Left lobe of liver (tissue), 2 donors: ENCODE measurements at places on chromosomes 16 and 17. TPM values are rescaled to one million over a fixed set of nuclear protein-coding genes. Genes with fewer than 3 reads are reported as not detected.

DNA sequence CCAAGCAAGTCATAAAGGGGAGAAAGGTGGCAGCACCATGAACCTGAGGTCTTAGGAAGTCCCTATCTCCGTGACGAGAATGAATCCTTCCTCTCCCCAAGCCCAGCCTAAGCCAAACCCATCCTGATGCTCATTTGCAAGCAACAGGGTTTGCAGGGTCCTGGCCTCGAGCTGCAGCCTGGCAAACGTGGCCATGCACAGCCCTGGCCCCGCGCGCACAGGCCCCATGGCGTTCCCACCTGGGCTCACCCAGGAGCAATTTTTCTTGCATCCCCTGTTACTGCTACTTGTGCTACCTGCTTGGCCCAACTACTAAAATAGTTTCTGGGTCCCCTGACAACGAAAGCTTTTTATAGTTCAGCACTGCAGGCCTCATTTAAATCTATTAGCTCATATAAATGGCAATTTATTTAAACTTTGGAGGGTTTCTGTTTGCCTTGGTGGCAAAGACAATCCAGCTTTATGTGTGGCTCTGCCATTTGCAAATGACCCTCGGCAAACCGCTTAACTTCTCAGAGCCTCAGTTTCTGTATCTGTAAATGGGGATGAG is 141.5 kb downstream of the C16orf78 start:
- no peak for DNase-seq

DNA sequence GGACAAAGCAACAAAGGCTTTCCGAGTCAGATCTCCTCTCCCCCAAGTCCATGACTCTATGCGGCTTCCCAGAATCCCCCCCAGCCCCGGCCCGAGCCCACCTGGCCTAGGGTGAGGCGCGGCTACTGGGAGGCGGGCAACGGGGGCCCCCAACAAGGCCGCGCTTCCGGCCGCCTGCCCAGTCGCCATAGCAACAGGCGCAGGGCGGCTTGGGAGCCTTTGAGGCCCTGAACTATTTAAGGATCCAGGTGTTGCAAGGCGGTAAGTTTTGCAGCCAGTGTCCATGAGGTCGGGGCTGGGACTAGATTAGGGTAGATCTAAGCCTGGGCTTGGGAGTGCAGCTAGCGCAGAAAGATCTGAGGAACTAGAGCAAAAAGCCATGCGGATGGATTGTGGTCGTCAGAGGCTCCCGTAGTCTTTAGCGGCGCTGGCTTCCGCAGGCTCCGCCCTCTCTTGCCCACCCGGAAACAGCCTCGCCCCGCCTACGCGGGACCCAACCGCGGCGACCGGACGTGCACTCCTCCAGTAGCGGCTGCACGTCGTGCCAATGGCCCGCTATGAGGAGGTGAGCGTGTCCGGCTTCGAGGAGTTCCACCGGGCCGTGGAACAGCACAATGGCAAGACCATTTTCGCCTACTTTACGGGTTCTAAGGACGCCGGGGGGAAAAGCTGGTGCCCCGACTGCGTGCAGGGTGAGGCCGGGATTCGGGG is at the start of the genes KIAA0753 and TXNDC17:
Gene KIAA0753 (minus strand): TSS at position 176 of the 711 bp plus-strand sequence. CDS start 5,608 bp downstream, outside the sequence.
Gene TXNDC17 (plus strand): TSS at position 525 of the 711 bp plus-strand sequence. CDS start 23 bp downstream, at position 548.
- peak; percentile 93 for DNase-seq

GRCh38 chr16:85955566-85955965 is 56.6 kb downstream of the IRF8 start:
- DNase-seq, result no peak

DNA sequence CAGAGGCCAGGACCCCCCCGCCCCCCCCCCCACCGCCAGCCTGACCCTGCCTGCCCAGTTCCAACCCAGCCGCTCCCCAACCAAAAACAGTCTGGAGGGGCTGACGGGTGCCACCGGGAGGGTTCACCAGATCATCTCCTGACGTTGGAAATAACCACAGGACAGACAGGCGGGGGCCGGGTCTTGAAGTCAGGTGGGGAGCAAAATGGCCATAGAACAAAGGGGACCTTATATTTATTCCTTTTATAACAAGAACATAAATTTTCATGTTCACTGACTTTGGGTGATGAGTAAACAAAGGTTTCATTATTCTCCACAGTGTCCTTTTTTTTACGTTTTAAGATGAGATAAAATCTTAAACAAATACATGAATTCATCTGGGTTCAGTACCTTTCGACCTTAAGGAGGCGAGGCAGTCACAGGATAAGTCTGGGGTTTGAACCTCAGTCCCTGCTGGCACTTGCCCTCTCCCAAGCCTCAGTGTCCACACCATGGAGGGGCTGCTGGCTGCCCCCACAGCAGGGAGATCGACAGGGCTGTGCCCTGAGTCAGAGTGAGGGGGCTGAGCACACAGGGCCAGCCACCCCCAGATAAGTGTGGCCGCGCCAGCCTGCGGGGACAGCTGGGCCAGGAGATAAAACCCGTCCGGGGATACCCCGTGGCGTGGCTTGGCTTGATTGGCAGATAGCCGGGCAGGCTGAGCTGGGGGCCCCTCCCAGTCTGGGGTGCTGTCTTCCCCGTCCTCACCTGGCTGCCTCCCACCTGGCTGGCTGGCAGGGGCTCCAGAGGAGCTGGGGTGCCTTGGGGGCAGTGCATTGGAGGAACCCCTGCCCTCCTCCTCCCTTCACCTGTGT is 15.0 kb downstream of the SLC7A5 start:
- DNase-seq, result no peak

GRCh38 chr16:2149630-2150417 is 1.4 kb downstream of the RAB26 start:
- no peak for DNase-seq

DNA sequence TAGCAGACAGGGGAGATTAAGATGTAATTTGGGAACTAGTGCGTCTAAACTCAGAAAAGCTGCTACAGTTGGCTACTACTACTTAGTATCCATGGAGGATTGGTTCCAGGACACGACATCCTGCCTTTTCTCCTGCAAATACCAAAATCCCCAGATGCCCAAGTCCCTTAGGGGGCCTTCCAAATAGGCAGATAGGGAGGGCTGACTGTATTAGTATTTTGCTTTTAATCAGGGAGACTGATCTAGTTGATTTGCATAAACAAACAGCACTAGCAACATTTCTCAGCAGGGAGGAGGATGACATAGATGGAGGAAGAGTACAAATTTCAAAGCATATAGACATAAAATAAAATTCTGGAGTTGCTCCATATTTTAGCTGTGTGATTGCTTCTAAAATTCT is 621.6 kb upstream of the GOT2 start:
- no peak for DNase-seq

DNA sequence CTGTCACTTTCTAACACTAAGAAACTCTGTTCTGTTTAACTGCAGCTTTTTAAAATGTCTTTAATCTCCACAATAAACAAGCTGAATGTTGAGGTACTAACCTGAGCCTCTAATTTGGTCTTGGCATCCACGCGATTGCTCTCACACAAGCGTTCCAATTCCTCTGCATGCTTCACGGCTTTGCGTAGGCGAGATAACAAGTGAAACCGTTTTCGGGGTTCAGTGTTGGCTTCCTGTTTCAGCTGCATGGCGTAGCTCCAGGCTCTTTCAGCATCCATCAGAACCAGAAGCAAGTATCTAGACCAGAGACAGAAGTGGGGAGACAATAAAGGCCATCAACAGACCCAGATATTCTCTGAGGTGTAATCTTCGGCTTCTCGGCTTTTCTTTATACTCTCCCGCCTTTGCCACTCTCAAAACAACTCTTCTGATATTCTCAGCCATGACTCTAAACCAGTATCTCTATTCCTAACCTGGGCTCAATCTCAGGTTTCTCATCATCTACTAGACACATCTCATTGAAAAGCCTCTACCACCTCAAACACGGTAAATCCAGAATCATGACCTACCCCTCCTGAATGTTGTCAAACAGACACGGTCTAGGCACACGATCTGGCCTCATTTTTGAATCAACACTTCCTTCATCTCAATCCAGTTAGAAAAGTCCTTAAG is 8.3 kb downstream of the SRP68 start:
- no peak for DNase-seq

DNA sequence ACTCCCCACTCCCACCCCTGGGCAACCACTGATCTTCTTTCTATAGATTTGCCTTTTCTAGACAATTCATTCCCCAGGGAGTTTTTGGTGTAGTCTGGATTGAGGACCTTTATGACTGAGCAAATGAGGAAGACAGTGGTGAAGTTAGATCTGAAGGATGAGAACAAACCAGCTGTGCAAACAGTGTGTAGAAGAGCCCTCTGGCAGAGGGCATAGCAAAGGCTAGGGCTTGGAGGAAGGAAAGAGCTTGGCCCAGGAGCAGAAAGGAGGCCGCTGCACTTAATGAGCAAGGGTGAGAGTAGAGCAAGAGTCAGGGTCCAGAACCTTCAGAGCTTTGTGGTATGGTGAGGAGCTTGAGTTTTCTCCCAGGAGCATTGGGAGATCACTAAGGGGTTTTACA is 352.7 kb downstream of the CA10 start:
- no peak for DNase-seq

- no peak for DNase-seq
These were observed 1.5 kb downstream of the ZNF319 start for GRCh38 chr16:57998992-57999365.

GRCh38 chr17:40974366-40974765 is 7.6 kb upstream of the KRT39 start:
- DNase-seq, result no peak

GRCh38 chr16:9192746-9193145 is 101.3 kb downstream of the HAPSTR1 start:
- DNase-seq, result no peak

DNA sequence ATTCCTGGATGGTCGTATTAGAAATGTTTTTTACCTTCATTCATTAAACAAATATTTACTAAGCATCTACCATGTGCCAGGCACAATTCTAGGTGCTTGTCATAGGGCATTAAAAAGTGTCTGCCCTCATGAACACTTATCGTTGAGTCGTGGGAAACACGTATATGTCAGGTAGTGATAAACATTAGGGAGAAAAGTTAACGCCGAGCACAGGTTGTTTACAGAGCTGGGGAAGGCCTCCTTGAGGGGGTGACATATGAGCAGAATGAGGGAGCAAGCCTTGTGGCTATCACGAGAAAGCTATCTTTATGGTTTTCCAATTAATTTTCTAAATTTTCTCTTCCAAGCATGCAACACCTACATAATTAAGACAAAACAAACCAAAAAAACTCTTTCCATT is 985 bp upstream of the ZNF213 start:
- no peak for DNase-seq

DNA sequence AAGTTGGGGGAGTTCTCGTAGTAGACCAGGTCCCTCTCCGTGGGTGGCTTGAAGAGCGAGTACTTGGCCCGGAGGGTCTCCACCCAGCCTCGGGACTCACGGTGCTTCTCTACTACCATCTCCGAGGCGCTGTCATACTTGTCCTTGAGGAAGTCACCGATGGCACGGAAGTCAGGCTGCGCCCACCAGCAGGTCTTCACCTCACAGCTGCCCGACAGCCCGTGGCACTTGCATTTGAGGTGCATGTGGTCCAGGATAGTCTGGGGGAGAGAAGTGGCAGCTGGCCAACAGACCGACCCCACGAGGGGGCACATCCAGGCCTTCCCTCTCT is 50.0 kb downstream of the WNT3 start:
- no peak for DNase-seq

GRCh38 chr16:57555831-57556230 is 13.4 kb downstream of the ADGRG5 start:
- DNase-seq, result no peak

DNA sequence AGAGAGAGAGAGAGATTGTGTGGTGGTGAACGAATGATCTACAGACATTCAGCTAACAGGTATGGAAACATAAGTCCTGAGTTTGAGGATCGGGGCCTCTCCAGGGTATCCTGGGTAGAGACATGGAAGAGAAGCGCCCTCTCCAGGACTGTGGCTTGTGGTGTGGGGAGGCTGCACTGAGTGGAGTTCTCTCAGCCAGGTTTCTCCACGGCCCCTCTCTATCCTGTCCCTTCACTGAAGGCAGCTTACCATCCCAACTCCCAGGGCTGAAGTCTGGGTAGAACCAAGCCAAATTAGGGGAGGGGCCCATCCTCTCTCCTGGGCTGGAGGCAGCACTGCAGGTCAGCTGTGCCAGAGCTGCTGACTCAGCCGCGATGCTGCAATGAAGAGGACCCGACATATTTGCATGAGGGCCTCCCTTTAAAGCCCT is 6.2 kb downstream of the C1QL1 start:
- DNase-seq, result no peak

- DNase-seq, result no peak
These were observed 212.6 kb downstream of the RBFOX1 start for GRCh38 chr16:7545251-7545650.

DNA sequence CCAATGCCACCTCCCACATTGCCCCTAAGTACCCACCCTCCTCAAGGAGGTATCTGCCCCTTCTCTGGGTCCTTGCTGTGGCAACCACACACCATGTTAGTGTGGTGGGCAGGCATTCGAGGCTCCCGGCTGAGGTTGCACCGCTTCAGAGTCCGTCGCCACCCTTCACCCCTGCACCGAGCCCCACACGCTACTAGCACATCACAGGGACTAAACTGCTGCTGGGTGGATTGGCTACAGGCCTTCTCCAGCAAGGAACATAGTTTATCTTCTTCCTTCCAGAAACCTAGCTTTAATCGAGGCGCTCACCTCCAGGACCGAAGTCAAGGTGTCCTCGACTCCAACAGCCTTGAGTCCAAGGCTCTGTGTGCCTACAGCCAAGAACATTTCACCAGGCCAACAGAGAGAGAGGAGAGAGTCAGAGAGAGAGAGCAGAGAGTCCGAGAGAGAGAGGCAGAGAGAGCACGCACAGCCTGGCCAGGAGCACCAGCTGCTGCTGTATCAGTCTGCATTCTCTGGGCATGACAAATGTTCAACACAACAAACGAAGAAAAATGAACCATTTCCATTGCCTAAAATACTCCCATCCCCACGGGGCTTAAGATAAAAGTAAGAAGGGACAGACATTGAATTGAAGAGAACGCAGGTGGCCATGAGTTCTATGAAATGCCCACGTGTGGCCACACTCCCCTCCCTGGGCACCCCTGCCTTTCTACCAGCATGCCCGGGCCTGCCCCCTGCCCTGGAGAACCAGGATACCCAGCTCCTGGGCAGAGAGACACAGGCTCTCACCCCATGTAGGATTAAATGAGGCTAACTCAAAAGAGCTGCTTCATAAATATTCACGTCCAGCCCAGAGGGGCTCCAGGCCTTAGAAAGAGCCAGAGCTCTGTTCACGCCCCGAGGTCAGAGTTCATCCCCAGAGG is 94.9 kb downstream of the RBFOX3 start:
- no peak for DNase-seq

The MILR1 gene
- 0.33 TPM for total RNA-seq

The PDF gene
- 22.0 TPM for total RNA-seq

The TP53TG3F gene
- total RNA-seq, result not detected

The C1QL1 gene
- 0.13 TPM for total RNA-seq

The MGAT5B gene
- not detected for total RNA-seq

The ACAP1 gene
- 3.4 TPM for total RNA-seq

The NKD1 gene
- 3.9 TPM for total RNA-seq

The PIRT gene
- not detected for total RNA-seq

The KRT28 gene
- total RNA-seq, result not detected

The HCRT gene
- total RNA-seq, result not detected

The SOST gene
- not detected for total RNA-seq

The FOXJ1 gene
- 0.08 TPM for total RNA-seq

The CKLF gene
- 10.5 TPM for total RNA-seq

The RASL10B gene
- 2.3 TPM for total RNA-seq
